ENCODE measurements at places on chromosomes 16 and 17.
A peak's percentile ranks its signal among the peaks of the same experiment; 100 is the strongest.

DNA sequence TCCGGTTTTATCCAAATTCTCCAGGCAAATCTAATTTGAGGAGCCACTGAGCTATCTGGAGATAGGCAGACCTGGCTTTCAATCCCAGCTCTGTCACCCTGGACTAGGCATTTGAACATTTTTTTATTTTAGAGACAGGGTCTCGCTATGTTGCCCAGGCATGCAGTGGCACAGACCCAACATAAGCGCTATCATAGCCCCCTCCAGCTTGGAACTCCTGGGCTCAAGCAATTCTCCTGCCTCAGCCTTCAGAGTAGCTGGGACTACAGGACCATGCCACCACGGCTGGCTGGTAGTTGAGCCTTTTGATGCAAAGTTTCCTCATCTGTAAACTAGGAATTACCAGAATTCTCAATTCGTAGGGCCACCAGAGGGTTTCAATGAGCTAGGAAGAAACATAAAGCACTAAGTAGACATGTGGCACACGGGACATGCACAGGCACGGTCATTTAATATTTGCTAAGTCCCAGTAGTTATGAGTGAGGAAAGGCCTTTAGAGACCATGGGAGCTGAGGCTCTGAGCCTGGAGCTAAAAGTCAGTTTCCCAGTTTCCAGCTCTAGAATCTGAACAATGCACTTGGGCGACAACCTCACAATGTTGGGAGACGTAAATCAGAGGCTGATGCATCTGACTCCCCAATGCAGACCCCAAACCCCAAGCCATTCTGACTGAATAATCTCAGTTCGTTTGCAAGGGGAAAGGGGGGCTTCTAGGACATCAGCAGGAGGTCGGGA lies 1.1 kb downstream of the ELOB start:
- DNase-seq: no peak

GRCh38 chr17:17841601-17842025 lies 4.8 kb upstream of the SREBF1 start:
- DNase-seq: no peak

- DNase-seq: no peak
Measured at GRCh38 chr17:62793919-62794665, 14.0 kb downstream of the MARCHF10 start.

- no peak for DNase-seq
Measured at GRCh38 chr17:5693821-5694220, 109.5 kb upstream of the NLRP1 start.

DNA sequence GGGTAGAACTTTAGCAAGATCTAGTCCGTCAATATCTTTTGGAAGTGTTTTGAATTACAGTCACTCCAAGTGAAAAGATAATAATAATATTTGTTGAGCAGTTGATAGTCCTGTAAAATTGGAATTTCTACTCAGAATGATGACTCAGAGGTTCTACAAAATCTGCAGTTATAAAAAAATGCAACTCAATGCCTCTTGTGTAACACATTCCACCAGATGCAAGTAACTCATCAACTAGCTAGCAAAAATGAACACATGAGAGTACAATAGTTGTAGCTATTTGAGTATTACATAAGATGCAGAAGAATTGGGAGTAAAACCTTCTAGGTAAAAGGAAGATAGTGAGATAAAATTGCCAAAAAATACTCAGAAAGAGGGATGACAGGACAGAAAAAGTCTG lies 177.2 kb downstream of the CDH8 start:
- no peak for DNase-seq

DNA sequence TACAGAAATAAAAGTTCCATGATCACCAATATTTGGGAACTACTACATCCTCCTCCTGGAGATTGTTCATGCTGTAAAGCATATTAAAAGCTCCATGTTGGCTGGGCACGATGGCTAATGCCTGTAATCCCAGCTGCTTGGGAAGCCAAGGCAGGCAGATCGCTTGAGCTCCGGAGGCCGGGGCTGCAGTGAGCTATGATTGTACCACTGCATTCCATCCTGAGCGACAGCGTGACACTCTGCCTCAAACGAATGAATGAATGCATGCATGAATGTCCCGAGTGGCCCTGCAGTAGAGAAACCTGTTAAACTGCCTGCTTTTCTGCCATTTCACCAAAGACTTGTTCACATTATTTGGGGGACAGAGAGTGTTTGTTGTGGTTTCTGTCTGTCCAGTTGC lies 15.0 kb downstream of the CNEP1R1 start:
- no peak for DNase-seq

DNA sequence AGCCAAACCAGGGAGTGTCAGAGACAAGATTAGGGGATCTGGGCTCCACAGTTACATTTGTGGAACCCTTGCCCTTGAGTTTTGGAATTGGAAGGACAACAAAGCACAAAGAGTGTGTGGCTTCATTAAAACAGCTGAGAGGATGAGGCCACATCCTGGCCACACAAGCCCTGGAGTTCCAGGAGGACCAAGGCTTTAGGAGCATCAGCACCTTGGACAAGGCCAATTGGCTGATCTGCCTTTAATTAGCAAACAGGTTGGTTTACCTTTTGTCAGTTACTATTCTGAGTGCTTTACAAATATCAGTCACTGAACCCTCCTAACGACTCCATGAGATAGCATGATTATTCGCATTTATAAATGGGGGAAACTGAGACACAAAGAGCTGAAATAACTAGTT lies 54.7 kb downstream of the SLC6A2 start:
- no peak for DNase-seq

- DNase-seq: no peak
Measured at GRCh38 chr16:56972403-56973293, 10.9 kb downstream of the CETP start.

- DNase-seq: no peak
Measured at GRCh38 chr16:85003725-85004586, 7.4 kb downstream of the ZDHHC7 start.

DNA sequence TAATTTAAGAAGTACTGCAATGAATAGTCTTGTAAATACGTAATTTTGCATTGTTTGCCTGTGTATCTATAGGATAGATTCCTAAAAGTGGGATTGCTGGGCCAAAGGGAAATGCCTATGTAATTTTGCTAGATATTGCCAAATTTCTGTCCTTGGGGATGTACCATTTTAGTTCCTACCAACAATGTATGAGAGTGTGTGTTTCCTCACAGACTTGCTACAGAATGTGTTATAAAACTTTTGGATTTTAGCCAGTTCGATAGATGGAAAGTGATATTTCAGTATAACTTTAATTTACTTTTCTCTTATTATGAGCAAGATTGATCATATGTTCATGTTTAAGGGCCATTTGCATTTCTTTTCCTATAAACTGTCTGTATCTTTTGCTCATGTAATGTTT lies 8.3 kb downstream of the TANGO6 start:
- no peak for DNase-seq

DNA sequence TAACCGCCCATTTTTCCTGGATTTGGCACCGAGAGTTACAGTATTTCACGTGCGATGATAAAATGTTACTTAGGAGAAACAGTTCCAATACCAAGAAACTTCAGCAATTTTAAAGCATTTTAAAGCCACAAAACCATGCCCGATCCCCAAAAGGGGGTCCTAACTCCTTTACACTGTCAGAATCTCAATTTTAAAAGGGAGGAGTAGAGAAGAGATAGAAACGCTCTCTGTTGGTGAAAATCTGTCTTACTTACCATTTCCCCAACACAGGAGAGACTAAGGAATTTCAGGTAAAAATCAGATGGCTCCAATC lies 526 bp upstream of the RNASEK start:
- DNase-seq: no peak

DNA sequence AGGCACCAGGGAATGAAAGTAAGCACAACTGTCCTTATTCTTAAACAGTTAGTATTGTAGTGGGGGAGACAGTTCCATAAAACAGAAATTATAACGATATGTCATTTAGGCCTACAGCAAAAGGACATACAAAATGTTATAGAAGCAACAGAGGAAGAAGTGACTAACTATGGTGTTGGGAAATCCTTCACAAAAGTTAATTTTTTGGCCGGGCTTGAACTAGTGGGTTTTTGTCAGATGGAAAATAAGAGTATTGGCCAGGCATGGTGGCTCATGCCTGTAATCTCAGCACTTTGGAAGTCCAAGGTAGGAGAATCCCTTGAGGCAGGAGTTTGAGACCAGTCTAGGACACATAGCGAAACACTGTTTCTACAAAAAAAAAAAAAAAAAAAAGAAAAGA lies 127.8 kb downstream of the SSH2 start:
- DNase-seq: no peak

- DNase-seq: peak; percentile 66
Measured at GRCh38 chr17:6269478-6269877, 165.4 kb downstream of the AIPL1 start.

DNA sequence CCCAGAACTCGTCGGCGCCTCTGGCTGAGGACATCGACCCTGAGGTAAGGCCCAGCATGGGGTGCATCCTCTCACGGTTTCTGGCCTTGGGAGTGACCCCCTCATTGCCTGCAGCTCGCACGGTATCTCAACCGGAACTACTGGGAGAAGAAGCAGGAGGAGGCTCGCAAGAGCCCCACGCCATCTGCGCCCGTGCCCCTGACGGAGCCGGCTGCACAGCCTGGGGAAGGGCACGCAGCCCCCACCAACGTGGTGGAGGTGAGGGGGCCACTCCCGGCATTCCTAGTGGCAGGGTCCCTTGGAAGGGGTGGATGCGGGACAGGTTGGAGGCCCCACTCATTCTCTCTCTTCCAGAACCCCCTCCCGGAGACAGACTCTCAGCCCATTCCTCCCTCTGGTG lies 8.4 kb upstream of the MRPL12 start:
- no peak for DNase-seq

DNA sequence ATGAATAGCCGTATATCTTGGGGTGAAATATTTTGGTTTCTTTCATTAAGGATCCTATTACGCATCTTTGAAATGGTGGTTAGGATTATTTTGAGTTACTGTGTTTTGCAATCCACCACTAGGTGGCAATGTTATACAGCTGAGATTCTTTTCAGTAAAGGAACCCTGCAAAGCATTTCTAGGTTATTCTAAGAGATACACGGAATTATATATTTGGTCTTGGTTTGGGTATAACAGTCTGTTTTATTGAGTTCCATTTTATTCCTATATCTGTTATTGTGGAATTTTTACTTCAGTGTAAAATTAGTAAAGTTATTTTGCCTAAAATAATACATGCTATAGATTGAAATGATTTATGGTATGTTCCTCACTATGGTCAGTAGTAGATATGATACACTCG lies 62.9 kb upstream of the CPHXL start:
- no peak for DNase-seq
